Fibroblast of upper back skin (primary cell): ENCODE measurements at places on chromosomes 11 and 22.

DNA sequence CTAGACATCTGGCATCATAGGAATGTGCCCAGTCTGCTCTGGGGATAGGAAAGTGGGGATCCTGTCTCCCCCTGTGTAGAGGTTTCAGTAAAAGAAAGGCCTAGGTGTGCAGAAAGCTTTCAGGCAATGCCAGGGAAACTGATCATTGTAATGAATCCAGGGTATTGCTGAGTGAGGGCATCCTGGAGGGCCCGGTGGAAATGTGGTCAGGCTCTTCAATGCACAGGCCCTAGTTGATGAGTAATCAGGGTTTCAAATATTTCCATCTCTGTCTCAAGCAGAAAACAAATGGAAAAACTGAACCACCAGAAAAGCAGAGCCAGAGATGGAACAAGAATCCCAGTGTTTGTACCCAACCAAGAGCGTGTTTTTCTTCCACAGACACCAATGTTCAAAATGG, 2.0 kb downstream of the CD3E start:
- DNase-seq: no peak

- DNase-seq: peak; percentile 83
Measured at GRCh38 chr11:26792941-26793340, 71.1 kb upstream of the SLC5A12 start.

DNA sequence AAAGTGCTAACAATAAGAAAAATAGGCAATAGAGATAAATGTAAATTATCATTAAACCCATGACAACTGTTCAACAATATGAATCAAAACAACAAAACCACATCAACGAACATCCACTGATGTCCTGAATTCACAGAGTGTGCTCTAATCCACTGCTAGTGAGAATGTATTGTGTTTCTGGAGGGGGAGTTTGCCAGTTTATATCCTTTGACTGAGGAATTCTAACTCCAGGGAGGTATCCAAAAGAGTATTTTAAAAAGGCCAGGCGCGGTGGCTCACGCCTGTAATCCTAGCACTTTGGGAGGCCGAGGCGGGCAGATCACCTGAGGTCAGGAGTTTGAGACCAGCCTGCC, 1.7 kb upstream of the WEE1 start:
- DNase-seq: no peak

GRCh38 chr11:133227632-133228111, 304.6 kb downstream of the OPCML start:
- DNase-seq: no peak

DNA sequence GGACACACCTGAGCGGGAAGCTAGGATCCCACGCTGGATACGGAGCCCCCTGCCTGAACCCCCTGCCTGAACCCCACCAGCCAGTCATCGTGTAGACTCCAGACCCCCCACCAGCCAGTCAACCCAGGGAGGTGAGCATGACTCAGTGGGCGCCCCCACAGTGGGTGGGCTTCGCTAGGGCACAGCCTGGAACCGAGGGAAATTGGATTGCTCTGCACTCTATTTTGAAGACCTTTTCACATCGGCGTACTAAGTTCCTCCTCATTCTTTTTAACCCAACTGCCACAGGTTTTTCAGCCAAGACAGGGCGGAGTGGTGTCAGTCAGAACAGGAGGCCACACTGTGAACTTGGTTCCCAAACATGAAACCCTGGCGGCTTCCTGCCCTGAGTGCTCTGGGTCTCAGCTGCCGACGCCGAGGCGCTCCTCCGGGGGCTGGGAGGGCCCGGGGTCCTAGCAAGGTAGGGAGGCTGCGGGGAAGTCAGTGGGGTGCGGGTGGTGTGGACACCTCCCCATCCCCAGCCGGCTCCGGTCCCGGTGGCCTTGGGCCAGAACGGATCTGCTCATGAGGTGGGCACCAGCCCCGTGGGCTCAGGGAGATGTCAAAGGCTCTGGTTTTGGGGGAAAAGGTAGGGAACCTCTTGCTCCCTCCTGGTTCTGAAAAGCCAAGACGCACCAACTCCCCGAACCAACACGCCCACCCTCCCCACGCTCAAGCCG, 57.0 kb downstream of the BRD1 start:
- DNase-seq: no peak

- DNase-seq: no peak
Measured at GRCh38 chr11:18492888-18493287, 33.9 kb downstream of the TSG101 start.

- no peak for DNase-seq
Measured at GRCh38 chr22:32699001-32699582, 102.4 kb upstream of the TIMP3 start.
